Uterus (tissue), 4 donors: ENCODE measurements at places on chromosomes 3 and 15.

DNA sequence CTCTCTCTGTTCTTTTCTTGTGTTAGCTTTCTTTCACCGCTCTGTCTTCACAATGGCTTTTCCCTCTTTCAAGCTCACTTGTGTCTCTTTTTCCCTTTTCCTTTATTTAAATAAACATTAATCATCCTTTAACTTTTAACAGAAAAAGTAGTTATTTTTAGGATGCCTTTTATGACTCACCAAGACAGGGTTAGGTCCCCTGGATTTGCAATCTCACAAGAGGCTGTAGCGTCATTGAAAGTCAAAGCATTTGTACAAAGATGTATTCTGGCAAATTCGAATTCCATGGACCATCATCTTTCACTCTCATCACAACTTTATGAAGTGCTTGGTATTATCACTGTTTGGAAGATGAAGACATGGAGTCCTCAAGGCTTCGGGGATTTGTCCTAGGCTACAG, 34.8 kb upstream of the MCTP2 start:
- DNase-seq, result no peak

DNA sequence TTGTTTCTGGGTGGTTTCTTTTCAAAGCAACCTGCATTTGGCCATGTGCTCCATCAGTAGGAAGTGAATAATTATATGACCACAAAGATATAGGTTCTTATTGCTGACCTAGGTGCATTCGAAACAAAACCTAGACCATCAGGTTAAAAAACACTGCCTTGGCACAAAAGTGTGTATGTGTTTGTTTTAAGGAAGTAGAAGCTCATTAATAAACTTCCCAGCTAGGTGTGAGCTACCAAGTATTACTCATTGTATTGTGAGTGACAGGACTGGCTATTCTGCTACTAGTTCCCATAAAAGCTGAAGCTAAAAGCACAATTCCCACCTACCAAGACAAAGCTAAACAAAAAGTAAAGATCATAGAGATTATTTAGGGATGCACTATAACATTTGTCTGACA, 168.2 kb downstream of the TP63 start:
- DNase-seq, result no peak

DNA sequence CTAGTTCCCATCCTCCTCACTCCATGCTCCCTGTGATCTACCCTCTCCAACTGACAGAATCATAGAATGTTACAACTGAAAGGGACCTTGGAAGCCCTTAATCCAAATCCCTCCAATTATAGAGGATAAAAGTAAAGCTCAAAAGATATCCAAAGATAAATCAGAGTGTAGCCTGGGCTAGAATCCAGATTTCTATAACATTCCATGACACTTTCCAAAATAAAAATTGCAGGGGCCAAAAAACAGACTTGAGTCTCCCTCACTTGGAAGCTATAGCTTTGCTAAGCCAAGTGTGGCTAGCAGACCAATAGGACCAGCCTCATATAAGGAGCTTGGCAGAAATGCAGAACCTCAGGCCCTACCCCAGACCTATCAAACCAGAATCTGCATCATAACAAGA, 148.1 kb downstream of the NTRK3 start:
- no peak for DNase-seq

DNA sequence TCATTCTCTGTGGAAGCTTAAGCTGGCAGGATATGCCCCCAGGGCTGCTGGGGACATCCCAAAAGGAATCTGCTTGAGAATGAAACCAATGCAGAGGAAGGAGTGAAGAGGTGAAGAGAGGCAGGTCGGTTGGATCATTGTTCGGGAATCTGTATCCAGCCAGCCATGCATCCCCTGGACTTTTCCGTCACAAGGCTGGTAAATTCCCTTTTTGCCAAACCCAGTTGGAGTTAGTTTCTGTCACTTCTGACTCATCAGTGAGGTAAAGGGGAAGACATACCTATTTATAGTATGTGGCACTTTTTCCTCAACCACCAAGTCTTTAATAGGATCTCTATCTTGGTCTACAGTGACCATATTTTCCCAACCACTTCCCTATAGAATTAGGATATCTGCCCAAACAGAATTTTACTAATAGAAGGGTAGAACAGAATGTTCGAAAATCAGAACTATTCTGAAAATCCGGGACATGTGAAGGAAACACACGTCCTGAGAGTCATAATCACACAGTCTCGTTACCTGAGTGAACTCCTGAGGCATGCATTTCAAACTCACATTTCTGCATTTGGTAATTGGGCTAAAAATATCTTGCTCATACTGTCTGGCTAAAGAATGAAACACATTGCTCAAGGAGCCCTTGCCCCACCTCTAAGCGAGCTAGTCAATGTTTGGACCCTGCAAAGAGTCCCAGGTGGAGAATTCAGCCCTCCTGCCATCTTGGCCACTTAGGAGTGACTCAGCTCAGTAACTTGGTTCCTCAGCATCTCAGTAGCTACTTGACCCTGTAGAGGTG, 289.7 kb upstream of the ADAMTS9 start:
- no peak for DNase-seq

DNA sequence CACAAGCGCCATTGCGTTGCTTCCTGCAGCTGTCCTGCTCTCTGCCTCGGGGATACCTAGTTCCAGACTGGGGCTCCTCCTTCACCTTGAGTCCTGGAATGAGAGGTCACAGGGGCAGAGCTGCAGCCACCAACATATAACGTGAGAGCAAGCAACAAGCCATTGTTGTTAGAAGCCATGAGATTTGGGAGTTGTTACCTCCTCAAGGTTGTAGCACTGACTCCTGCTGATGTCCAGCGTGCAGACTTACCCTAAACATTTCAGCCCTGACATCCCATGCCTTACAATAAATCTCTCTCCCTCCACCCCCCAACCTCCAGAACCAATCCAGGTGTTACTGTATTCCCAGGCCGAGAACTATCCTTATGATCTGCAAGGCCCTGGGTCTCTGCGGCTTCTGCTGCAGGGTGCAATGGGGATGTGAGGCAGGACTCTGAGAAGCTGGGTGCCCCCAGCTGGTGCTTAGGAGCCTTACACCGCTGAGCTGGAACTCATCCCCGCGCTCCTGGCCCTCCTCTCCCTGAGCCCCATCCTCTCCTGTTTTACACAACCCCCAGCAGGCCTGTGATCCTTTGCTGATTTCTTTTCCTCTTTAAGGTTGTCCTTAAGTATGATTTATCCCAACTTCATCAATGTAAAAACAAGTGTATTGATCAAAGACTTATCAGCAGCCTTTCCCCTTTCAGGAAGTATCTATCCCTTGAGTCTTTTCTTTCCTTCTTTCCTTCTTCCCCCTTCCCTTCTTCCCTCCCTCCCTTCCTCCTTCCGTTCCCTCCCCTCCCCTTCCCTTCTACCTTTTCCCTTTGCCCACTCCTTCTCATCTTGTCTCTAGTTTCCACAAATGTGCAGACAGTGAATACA, 84.2 kb upstream of the ABHD2 start:
- no peak for DNase-seq

- DNase-seq, result no peak
Measured at GRCh38 chr3:115359536-115359935, 212.4 kb upstream of the ZBTB20 start.

DNA sequence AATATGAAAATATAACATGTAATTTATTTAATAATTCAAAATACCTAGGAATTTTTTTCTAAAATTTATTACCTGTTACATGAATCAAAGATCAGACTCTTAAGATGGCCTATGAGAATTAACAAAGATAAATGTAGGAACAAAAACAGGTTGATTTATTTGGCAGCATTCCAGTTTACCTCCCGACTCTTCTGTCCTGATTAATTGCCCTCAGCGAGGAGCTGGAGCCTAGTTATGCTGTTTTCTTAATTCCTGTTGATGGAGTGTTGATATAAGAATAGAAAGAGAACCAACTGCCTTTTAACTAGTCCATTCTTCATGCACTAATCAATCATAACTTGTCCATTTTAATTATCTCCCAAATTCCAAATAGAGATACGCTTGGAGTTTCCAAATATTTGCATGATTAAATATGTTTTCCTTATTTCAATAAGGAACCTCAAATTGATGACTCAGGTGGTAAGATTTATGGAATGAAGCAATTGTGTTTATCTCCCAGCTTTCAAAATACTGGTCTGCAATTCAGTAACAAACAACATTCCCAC, 10.6 kb upstream of the CPB1 start:
- DNase-seq, result no peak
